Activated CD4-positive, CD25-positive, alpha-beta regulatory T cell treated with anti-CD3 and anti-CD28 coated beads, Interleukin-2, amount 50 U/mL, for 72 hours (primary cell): ENCODE measurements at places on chromosomes 1 and 21.

GRCh38 chr1:193285641-193286040 lies 99.2 kb upstream of the B3GALT2 start:
- no peak for DNase-seq

- no peak for DNase-seq
These were observed 11.9 kb downstream of the LHX4 start for GRCh38 chr1:180241716-180242544.

DNA sequence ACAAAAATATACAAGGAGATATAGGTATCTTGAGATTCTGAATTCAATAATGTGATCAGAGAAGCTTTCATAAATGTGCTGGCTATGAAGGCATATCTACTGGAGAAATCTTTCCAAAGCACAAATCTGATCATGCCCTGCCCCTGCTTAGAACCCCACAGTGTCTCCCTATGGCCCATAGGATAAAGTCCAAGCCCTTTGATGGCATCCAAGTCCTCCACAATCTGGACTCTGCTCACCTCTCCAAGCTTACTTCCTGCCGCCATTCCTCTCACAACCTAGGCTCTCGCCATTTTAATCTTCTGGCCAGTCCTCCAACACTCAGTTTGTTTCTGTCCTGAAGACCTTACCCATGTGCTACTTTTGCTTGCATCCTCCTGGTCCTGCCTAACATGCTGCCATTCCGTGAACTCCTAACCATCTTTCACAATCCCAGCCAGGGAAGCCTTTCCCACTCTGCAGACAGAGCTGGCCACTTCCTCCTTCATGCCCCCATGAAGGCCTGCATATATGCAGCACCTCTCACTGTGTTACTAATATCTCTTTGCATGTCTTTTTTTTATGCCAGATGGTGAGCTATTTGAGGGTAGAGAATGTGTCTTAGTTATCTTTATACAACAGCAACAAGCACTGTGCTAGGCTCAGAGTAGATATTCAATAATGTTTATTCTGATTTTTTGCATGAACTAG lies 5.6 kb upstream of the ATP1A1 start:
- DNase-seq: no peak

DNA sequence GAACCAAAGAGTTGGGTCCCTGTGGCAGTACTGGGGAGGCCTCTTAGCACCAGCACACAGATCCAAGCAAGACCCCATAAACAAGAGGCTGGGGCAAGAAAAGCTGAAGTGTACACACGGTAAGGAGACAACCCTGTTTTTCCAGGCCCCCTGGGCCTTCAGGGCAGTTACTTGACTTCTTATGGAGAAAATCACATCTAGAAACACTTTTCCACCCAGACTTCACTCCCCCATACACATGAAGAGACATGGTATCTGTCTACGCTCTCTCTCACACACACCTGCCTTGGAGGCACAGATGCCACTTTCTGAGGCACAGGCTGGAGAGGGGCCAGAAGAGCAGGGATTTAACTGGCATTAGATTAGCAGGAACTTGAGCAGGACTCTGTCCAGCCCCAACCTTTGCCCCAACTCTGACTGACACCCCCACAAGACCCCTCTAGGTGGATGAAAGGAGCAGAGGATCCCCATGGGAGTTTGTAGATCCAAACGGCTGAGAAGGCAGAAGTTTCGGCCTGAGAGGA lies 2.2 kb downstream of the CERS2 start:
- DNase-seq: no peak
